A172 (cell line): ENCODE measurements at places on chromosomes 1 and 21.
A peak's percentile ranks its signal among the peaks of the same experiment; 100 is the strongest.

DNA sequence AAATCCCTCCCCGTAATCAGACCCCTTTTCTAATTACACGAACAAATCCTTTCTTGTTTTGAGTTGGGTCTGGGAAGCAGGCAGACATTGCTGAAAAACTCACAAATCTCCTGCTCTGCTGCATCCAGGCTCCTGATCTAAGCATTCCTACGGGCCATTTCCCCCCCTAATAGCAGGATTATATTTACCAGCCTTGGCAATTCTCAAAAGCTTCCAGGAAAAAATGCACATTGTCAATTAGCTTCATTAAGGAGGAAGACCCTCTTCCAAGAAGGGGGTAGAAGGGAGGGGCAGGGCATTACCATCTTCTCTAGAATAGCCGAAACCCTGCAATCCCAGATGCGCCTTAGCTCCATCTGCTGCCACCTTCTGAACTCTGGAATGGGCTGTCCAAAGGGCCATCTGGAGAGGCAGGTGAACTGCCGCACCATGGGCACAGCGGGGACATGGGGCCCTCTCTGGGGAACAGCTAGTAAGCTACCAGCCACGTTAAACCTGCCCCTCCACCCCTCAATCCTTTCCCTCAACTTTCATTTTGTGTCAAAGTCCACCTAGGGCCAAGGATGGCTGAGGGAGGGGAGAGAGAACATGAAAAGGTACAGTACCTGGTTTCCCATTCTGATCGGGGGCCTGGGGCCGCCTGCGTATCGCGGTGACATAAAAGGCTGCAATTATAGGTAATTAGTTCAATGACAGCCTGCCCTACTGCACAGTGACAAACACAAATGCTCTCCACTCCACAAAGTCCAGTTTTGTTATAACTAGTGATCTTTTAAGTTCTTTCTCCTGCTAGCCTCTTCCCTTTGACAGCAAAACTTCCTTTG lies 56.8 kb downstream of the MRPL37 start:
- DNase-seq, result no peak

GRCh38 chr1:202168861-202169260 lies 8.5 kb upstream of the PTPN7 start:
- no peak for DNase-seq

- no peak for DNase-seq
These were observed 39.1 kb downstream of the SPSB1 start for GRCh38 chr1:9331558-9332346.

DNA sequence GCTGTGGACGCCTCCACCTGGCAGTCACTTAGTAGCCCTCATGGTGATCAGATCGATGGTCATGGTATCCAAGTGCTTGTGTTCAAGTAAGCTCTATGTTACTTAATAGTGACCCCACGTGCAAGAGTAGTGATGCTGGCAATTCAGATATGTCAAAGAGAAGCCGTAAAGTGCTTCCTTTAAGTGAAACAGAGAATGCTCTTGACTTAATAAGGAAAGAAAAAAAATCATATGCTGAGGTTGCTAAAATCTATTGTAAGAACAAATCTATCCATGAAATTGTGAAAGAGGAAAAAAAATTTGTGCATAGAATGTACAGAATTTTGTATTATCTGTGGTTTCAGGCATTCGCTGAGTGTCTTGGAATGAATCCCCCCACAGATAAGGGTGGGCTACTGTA lies 113.9 kb downstream of the PEX14 start:
- DNase-seq, result no peak

- no peak for DNase-seq
These were observed 71.2 kb upstream of the ZC3H12A start for GRCh38 chr1:37403166-37403565.

DNA sequence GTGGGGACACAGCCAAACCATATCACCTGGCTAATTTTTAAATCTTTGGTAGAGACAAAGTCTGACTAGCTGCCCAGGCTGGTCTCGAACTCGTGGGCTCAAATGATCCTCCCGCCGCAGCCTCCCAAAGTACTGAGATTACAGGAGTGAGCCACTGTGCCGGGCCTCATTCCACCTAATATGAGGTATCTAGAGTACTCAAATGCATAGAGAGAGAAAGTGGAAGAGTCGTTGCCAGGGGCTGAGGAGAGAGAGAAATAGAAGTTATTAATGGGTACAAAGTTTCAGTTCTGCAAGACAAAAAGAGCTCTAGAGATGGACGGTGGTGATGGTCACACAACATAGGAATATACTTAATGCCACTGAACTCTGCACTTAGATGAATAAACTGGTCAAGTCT lies 119.6 kb downstream of the TOMM20 start:
- DNase-seq, result no peak

DNA sequence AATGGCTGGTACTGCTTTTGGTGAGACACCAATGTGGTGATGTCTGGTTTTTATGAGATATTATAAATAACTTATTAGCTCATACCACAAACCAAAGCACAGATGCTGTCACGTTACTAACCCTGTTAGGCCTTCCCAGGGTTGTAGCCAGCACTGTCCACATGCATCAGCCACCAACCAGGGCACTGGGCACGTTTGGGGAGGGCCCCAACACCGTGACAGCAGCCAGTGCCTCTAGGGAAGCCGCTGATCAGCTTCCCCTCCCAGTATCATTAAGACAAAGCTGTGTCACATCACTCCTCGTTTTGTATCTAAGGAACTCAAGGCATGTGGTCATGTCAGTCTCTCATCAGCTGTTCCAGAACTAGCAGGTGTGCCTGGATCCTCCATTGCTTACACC lies 13.9 kb downstream of the URB1 start:
- no peak for DNase-seq

- no peak for DNase-seq
These were observed 135.4 kb upstream of the POGK start for GRCh38 chr1:166703726-166704462.

GRCh38 chr1:181794332-181794731 lies 267.2 kb downstream of the ZNF648 start:
- DNase-seq, result no peak

DNA sequence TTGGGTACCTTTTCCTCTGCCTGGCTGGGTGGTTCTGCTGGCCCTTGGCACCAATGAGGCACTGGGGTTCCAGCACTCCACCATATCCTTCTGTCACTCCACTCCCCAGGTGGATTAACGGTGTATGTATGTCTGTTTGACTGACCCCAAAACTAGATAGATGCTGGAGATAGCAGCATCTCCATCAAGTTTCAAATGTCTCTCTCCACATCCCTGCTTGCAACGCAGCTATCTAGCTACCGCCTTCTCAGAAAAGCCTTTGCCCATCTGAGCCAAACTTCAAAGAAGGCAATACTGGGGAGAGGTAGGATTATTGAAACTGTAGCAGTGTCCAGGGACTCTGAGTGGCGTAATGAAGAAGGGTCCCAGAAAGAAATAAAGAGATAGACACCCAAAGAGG lies 64.0 kb downstream of the RHBG start:
- DNase-seq, result no peak

DNA sequence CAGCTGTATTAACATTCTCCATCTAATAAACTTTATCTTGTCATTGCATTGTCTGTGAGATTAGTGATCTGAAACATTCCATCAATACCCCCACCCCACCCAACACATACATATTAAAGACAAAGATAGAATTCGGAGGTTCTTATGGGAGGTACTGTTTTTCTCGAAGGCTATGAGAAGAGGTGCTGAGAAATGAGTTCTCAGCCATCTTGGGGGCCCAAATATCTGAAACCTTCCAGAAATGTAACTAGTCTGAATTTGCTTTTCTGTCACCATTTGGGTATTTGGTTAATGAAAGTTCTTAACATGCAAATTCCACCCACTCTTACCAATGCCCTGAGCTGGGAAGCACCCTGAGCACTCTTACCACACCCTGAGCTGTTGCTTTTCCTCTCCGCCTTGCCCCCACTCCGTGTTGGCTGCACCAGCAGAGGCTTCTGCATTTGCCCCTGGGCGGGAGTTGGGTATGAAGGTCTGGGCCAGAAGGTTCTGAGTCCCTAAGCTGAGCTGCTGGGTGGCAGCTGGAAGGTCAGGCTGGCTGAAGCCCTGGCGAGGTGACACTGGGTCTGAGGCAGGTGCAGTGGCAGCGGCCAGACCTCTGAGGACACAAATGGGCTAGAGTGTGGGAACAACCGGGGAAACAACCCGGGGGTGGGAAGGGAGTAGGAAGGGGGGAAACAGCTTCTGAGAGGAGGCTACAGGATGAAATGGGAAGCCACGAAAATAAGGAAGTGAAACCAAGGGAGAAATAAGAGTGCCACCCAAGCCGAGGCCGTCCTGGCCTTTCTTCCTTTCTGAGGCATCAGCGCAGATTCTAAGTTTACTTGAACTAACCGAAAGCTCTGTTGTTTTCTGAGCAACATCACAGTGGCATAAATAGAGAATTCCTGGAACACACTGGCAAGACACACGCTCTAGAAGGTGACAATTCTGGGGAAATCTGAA lies 26.3 kb upstream of the IER5 start:
- no peak for DNase-seq

- DNase-seq, result no peak
These were observed 44.9 kb downstream of the SYNJ1 start for GRCh38 chr21:32682696-32683474.

GRCh38 chr1:203640723-203641502 lies 14.3 kb downstream of the ATP2B4 start:
- no peak for DNase-seq

DNA sequence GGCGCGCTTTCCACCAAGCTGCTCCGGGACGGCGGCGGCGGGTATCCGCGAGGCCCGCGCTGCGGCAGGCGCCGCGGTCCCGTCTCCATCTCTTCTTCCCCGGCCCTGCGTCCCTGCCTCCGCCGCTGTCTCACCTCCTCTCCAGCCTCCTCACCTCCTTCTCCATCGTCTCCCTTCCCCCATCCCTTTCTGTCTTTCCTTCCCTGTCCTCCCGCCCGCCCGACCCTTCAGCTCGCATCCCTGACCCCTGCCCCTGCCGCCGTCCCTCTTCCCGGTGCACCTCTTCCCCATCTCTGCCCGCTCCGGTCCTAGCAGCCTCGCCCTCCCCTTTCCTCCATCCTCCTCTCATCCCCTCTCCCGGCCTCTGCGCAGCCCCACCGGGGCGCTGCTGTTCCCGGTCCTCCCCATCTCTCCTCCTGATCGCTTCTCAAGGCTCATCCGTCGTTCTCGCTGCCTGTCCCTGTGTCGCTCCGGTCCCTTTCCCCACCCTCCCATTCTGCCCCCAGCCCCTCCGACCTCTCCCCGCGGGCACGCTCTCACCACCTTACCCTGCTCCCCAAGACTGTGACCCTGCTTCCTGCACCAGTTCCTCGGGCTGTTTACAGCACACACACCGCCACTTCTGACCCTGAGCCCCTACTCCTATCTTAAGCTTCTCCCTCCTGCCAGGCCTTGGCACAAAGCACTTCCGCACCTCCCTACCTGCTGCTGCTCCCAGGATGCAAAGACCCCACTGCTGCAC lies 760 bp upstream of the NPHP4 start:
- DNase-seq, result no peak

- DNase-seq, result peak; percentile 29
These were observed 57.6 kb downstream of the ABCA4 start for GRCh38 chr1:94063379-94063778.
